ENCODE measurements at places on chromosomes 1 and 21.

GRCh38 chr1:38258085-38258627, 211.6 kb upstream of the POU3F1 start:
- no peak for DNase-seq

DNA sequence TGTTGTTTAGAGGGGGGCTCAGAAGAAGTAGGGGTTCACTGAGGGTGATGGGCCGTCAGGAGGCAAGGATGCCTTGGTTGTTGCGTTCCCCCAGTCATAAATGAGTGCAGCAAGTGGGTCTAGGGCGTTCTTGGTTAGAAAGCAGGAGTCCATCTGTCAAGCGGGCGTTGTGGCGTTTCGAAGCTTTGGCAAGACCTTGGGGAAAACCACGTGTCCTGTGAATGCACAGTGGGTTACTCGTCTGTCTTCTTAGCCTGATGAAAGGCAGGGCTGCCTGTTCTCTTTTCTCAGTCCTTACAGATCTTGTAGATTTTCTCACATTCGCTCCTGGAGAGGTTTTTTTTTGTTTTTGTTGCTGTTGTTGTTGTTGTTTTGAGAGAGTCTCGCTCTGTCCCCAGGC, 6.3 kb upstream of the ZNF496 start:
- no peak for DNase-seq

DNA sequence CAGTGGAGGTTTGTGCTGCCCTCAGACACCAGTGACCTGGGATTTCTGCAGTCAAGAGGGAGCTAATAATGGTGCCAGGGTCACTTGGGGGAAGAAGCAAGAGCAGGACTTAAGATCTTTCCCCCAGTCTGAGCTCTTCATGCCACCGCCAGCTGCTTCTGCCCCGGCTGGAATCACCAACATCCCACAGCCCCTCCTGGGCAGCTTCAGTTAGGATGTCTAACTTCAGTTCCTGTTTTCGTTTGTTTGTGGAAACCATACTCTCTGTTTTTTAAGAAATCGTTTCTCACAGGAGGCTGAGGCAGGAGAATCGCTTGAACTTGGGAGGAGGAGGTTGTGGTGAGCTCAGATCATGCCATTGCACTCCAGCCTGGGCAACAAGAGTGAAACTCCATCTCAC, 25.6 kb upstream of the PRDM2 start:
- DNase-seq, result no peak

DNA sequence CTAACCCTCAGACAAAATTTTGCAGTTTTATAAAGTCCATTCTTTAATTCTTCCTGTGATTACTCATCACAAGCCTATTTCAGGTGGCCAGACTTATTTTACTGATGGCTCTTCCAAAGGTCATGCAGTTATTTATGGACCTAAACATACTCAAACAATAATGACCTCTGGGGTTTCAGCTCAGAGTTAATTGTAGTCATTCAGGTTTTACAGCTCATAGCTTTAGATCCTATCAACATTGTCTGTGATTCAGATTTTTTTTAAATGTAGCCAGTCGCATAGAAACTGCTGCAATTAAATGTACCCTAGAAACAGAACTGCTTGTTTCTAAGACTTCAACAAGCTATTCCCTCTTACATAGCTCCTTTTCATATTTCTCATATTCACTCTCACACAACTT, 270.8 kb downstream of the COL11A1 start:
- DNase-seq, result no peak

DNA sequence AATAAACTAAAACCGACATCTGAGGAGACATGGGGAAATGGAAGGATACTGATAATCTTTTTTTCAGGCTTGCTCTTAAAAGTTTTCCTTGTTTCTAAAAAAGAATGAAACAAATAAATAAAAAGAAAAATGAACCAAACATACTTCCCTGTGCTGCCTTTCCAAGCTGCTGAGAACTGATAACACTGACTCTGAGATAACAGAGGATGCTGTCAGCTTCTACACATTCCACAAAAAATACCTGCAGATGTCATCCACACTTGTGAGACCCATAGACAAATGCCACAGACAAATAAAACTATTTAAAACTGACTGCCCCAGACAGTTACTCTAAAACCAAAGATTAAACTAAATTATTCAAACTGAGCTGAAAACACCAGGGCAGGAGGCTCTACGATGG, 12.0 kb upstream of the OR6K3 start:
- DNase-seq, result no peak

- no peak for DNase-seq
These were observed 102.7 kb downstream of the PTPRU start for GRCh38 chr1:29338908-29339575.

DNA sequence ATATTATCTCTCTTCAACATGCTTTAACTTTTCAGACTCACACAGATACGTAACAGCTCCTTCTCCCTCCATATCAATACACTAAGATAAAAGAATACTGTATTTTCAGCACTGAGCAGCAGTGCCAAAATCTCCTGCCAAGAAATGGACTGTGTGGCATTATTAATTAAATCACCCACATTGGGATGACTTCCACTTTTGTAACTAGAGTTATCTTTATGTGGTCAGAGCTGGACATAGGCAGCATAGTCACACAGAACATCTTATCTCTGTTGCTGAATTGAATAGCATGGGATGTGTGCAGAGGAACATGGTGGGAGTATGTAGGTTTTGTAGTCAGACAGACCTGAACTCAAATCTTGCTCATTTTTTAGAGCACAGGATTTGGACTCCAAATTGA, 41.4 kb upstream of the CACYBP start:
- DNase-seq, result no peak

DNA sequence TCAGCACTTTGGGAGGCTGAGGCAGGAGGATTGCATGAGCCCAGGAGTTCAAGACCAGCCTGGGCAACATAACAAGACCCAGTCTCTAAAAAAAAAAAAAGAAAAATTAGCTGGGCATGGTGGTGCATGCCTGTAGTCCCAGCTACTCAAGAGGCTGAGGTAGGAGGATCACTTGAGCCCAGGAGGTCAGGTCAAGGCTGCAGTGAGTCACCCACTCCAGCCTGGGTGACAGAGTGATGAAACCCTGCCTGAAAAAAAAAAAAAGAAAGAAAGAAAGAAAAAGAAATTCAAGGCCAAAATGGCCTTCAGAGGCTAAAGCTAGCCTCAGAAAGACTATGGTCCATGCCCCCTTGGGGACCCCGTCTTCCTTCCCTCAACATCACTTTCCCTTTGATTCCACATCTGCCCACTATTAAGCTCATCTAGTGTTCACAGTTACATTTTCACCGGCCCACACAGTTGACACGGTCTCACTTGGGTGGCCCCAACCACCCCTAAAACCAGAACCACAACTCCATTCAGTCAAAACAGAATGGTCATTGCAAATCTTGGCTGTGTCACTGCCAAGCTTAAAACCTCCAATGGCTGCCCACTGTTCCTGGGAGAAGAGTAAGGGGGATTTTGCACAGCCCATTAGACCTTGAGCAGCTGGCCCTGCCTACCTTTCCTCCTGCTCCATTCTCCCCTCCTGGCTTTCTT, 2.1 kb upstream of the CAPN8 start:
- no peak for DNase-seq

DNA sequence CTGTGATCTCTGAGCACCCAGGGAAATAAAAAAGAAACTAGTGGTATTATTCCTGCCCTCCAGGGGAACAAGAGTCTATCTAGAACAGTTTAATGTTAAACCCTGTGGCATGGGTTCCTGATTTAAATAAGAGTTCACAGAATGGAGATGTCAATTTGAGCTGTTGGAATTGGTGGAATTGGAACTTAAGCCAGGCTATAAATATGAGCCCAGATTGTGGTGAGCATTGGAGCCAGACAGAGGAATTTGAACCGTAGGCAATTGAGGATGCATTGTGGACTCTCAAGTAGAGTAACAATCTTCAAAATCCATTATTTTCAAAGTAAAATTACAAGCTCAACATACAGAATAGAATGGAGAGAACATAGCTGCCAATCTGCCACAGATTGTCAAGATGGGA, 98.2 kb downstream of the NEK7 start:
- DNase-seq, result no peak

DNA sequence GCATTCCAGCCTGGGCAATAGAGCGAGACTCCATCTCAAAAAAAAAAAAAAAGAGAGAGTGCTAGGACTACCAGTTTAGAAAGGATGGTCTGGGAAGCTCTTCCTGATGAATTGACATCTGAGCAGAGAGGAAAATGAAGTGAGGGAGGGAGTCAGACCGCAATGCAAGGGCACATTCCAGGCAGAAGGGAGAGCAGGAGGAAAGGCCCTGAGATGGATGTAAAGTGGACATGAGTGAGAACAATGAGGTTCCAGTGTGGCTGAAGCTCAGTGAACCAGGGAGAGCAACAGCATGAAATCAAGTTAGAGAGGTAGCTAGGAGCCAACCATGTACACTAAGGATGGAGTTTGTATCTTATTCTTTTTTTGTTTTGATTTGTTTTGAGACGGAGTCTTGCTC, 55.9 kb upstream of the SPOCD1 start:
- no peak for DNase-seq

DNA sequence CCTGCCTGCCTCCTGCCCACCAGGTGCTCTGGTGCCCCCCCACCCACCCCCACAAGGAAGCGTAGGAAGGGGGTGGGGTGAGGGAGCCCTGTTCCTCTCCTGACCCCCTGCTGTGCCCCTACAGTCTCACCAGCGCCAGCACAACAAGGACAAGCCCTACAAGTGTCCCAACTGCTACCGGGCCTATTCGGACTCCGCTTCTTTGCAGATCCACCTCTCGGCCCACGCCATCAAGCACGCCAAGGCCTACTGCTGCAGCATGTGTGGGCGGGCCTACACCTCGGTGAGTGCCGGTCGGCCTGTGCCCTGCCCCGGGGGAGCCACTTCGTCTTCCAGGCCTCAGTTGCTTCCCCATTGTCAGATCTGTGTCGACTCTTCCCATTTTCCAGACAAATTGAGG, 25.9 kb downstream of the A3GALT2 start:
- DNase-seq, result no peak

DNA sequence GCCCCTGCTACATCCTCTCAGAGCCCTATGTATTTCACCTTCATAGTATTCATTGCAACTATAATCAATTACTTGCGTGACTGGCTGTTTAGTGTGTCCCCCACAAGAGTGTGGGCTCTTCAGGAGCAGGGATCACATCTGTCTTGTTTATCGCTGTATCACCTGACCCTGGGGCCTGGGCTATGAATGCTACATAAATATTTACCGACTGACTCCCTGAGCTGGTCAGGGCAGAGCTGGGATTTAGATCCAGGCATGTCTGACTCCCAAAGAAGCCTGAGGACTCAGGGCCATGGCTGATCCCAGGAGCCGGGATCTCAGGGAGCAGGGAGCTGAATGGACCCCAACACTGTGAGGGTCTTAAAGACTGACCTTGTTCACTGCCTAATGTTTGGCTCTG, 49.7 kb downstream of the AHDC1 start:
- DNase-seq, result no peak

DNA sequence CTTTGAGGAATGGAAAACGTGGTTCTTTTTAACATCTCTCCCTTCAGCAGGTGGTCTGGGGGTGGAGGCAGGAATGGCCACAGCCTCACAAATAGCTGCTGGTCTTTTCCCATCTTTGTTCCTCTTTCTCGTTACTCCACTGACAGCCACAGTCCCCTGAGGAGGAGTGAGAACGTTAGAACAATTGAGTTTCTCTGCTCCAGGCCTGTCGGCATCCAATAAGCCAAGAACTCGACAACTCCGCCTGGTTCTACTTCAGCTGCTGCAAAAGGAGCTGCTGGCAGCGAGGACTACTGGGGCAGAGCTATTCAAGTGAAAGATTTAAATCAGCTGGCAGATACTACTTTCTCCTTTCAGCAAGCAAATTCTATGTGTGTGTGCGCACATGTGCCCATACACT, 169.5 kb upstream of the GALNT2 start:
- DNase-seq, result no peak

DNA sequence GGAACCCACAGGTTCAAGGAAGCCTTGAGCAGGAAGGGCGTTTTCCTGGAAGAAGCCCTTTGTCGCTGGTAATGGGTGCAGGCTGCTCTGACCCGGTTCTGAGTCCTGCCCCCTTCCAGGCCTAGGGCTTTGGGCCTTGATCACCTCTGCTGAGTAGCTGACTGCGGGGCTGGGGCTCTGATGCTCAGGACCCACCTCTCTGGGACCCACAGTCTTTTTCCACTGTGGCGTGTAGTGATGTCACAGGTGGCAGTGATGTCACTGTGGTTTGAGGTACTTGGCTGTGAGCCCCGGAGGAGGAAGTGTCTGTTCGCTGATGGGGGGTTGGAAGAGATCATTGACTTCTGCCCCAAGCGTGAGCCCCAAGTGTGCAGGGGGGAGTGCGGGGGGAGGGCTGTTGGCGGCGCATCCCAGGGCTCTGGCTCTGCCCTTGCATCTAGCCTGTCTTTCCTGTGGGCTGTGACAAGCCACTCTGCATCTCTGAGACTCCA, 6.9 kb downstream of the TNFRSF1B start:
- DNase-seq, result peak; percentile 93

DNA sequence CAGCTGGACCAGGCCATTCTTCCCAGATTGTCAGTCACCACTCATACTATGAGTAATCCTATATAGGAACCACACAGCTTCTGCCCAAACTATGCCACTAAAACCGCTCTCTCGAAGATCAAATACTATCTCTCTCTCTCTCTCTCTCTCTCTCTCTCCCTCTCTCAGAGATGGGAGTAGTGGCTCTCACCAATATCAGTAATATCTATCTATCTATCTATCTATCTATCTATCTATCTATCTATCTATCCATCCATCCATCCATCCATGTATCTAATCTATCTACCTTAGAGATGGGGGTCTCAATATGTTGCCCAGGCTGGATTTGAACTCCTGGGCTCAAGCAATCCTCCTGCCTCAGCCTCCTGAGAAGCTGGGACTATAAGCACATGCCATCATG, 4.7 kb upstream of the HIPK1 start:
- DNase-seq, result no peak

DNA sequence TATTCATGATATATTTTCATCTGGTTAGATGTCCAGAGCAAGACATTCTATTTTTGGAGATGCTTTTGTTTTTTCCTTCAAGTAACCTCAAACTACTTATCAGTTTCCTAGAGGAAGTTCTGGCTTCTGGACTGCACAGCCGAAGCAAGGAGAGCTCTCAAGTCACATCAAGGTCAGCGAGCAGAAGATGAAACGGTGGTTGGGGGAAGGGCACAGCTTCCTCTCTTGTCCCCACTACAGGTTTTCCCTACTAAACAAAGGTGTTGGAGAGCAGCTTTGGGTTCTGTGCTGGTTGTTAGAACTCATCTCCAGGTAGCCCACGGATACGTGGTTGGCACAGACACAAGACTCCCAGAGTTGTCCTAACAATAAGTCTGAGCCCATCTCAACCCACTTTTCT, 5.1 kb upstream of the PLEKHO1 start:
- no peak for DNase-seq

GRCh38 chr21:38284216-38284615, 27.4 kb downstream of the KCNJ15 start:
- DNase-seq, result no peak

DNA sequence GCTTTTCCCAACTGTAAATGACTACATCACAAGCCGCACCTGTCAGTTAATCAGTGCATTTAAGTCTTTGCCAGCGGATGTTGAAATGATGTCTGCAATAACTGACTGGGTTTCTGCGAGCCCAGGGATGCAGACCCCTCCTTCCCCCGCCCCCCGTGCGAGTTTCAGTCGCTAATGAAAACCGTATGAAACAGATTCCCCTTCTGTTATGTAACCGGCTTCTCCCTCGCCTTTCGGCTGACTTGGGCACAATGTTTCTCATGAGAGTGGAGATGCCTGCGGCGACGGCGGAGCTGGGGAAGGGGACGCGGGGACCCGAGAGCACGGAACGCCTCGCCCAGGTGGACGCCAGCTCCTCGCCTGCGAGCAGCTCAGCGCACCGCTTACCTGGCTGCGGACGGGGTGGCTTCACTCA, 753 bp downstream of the KCNJ6 start:
- no peak for DNase-seq
